C1 segment of cervical spinal cord (tissue), 14 donors: ENCODE measurements at places on chromosomes 1 and 21.
A peak's percentile ranks its signal among the peaks of the same experiment; 100 is the strongest.

GRCh38 chr1:211135342-211135950 is 1.5 kb upstream of the KCNH1 start:
- DNase-seq, result no peak

GRCh38 chr21:32372755-32373154 is 20.1 kb downstream of the URB1 start:
- DNase-seq, result no peak

DNA sequence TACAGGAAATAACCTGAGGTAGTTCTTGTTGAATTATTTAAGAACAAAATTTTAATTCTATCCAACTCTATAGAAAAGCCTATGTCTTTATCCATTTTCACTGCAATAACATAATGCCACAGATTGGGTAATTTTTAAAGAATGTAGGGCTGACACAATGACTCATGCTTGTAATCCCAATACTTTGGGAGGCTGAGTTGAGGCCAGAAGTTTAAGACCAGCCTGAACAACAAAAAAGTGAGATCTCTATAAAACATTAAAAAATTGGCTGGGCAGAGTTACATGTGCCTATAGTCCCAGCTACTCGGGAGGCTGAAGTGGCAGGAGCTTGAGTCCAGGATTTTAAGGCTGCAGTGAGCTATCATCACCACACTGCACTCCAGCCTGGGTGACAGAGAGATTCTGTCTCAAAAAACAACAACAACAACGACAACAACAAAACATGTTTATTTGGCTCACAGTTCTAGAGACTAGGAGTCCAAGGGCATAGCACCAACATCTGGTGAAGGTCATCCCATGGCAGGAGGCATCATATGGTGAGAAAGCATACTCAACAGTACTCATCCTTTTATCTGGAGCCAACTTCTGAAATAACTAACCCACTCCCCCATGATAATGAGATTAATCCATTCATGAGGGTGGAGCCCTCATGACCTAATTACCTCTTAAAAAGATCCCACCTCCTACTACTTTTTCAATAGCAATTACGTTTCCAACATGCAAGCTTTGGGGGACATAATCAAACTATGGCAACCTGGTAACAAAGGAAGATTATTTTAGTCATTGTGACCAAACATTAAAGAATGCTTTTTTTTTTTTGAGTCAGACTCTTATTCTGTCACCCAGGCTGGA is 59.6 kb downstream of the ABL2 start:
- no peak for DNase-seq

GRCh38 chr1:231976231-231976630 is 349.6 kb downstream of the DISC1 start:
- DNase-seq, result no peak

GRCh38 chr1:197268012-197268411 is at the start of gene CRB1:
Gene CRB1, plus strand, starts transcription at chr1:197268252. Its CDS starts 161 bp downstream, at chr1:197268413.
- peak; percentile 3 for DNase-seq

- no peak for DNase-seq
Observed at GRCh38 chr1:7331926-7332535, 439.1 kb upstream of the VAMP3 start.

GRCh38 chr1:119046785-119047438 is 58.8 kb upstream of the TBX15 start:
- DNase-seq, result no peak

DNA sequence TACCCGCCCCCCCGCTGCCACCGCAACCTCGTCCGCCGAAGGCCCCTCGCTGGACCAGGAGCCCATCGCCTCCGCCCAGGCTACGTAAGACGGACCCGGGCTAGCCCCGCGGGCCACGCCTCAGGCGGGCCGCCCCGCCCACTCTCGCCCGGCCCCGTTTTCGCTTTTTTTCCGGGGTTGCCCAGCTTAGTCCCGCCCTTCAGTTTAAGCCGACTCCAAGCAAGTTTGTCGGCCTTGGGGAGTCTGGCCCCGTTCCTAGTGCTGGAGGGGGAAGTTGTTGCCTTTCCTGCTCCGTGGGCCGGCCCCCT is 3.0 kb downstream of the RUSC1 start:
- no peak for DNase-seq

- DNase-seq, result no peak
Observed at GRCh38 chr1:172781513-172782140, 122.7 kb downstream of the FASLG start.

DNA sequence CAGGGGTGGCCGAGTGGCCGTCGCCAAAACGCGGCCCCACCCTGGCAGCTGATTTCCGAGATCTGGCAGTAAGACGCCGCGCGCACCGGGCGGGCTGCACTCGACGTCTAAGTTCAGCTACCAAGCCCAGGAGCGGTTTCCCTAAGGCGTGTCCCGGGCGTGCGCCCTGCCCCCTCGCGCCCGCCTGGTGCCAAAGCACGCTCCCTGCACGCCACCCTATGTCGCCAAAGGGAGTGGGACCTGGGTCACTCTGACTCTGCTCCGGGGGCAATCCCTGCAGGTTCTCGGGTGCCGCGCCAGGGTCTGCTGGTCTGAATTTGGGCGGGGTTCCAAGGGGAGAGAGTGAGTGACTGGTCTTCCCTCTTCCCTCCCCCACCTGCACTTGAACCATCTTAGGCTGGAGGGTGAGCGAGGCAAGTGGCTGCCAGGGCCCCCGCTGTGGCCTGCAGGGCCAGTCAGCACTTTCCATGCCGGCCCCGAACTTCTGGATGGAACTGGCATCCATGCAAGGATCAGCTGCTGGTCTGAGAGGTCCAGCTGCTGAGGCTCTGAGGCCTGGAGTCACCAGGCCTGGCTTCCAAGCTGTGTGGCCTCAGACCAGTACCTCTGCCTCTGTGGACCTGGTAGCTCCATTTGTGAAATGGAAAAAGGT is at the start of gene LRRC38:
Gene LRRC38, minus strand, starts transcription at position 109 of the 652 bp plus-strand sequence. CDS start 410 bp downstream, outside the sequence.
- DNase-seq, result no peak

- no peak for DNase-seq
Observed at GRCh38 chr21:41358193-41359166, 3.3 kb upstream of the MX2 start.

- no peak for DNase-seq
Observed at GRCh38 chr1:226475142-226475511, 67.2 kb upstream of the PARP1 start.

GRCh38 chr1:153032677-153033308 is 1.8 kb downstream of the SPRR1B start:
- no peak for DNase-seq

GRCh38 chr1:244218220-244218619 is 167.1 kb downstream of the ZBTB18 start:
- DNase-seq, result peak; percentile 51

DNA sequence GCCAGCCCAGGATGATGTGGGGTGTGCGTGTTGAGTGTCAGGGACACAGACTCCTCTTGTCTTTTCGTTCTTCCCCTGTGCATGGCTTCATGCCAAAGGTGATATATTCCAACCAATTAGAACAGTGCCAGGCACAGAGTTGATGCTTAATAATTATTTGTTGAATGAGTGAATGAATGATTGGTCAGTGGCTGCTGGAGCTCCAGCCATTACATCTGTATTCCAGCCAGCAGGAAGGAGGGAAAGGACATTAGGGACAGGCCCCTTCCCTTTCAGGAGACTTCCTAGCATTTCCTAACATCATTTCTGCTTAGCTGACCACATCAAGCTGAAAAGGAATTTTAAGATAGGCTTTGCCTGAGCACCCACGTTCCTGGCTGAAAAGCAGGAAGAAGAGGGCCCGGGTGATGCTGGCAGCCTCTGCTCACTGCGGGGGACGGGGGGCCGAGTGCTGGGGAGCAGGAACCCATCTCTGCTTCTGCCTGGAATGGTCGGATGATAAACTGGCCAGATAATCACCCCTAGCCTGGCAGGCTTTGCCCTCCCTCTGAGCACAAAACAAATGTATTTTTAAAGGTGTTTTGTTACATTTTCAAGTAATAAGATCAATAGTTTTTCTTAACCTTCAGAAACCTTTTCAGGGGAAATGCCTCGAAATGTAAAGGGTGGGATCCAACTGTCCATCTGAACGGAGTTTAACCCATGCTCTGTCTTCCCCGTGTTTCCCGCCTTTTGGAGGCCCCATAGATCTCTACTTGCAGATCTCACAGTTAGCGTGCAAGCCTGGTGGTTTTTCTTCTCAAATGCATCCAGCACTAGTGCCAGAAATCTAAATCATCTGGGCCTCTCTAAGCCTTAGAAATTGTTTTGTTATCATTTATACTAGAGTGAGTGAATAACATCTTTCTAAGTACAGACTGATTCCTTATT is 39.0 kb downstream of the SLC37A1 start:
- no peak for DNase-seq

DNA sequence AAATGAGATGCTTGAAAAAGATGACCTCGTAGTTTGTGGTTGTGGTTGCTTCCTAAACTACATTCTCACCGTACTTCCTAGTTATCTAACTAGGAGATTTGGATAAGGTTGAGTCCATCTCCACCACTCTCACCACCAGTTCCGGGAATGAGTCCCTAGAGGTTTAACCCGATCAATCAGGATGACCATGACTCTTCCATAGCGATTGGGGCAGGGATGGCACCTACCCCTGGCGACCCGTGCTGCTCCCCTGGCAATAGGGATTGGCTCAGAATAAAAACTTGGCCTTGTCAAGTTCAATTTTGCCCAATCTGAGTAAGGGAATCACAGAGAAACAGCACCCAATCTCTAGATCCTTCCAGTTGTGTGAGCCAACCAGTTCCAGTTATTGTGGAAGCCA is 2.7 kb upstream of the MIS18A start:
- no peak for DNase-seq

DNA sequence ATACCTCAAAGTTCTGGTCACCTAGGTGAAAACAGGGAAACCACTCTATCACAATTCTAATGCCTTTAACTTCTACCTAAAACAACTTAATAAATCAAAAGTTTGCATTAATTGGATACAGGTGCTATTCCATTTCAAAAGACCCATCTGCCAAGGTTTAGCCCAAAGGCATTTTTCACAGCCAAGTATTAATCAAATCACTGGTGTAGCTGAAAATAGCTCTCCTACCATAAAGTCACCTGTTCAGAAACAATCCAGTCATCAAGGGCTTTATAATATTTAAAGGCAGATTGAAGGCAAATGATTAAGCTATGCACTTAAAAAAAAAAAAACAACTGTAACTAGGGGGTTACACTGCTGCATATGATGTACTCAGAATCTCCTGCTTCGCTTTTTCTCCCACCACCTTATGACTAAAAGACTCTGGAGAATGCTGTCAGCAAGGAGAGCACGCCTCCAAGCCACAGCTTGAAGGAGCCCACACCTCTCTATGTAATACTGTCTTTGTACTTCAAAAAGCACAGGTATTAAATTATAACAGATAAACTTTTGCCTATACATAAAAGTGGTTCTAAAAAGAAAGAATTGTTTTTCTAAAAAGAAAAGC is 20.5 kb downstream of the KIAA0319L start:
- DNase-seq, result no peak

- DNase-seq, result no peak
Observed at GRCh38 chr1:226711976-226712741, 26.9 kb downstream of the ITPKB start.

DNA sequence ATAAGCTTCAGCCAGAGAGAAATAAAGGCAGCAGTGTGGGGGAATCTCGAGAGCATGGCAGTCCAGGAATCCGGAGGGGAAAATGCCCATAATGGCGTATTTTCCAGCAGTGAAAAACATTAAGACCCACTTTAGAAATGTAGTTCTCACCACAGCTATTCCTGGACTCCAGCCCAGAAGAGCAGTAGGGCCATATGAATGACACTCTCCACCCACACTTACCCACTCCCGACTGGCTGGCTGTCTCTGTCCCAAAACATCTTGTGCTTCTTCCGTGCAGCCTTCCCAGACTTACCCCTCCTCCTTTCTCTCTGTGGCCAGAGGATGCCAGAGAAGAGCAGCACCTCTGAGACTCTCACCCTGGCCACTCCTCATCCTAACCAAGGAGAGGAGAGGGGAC is 56.4 kb downstream of the TRABD2B start:
- DNase-seq, result no peak

- DNase-seq, result no peak
Observed at GRCh38 chr1:203169770-203170520, 5.7 kb downstream of the MYBPH start.

GRCh38 chr1:162500805-162501204 is 3.2 kb downstream of the UHMK1 start:
- no peak for DNase-seq

DNA sequence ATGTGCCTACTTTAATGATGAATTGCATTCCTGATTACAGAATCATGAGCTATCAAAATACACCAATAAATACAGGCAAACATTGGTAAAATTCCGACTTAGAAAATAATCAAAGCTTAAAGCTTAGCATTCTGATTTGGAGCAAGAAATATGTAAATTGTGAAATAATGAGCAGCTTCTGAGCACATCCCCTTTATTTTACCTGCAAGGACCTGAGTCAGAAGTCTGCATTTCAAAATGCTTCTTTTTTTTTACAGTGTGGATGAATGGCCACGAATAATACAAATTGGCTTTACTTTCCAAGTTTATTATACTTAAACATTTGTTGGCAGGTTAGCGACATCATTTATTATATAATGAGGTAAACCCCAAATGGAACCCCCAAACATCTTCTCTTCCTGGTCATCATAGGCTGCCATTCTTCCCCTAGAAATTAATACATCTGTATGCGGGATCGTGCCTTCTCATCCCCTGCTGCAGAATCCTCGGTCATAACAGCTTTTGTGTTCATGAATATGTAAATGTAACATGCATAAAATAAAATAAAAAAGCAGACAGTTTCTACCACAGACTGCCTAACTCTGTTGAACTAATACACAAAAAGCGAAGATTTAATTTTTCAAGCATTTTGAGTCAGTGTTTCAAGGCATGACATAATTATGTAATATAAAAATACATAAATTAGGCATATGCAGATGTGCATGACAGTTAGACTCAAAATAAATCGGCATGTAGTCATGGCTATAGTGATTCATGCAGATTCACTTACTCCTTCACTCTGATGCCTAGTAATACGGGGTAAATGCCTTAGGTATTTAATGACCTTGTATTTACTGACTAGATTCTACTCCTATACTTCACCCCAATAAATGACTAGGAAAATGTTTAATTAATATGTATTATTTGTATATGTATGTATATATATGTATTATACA is 339.7 kb downstream of the USP25 start:
- DNase-seq, result no peak

GRCh38 chr1:44642925-44643324 is 31.4 kb downstream of the TMEM53 start:
- DNase-seq, result no peak

GRCh38 chr1:167409183-167409582 is 109.1 kb downstream of the CD247 start:
- no peak for DNase-seq

DNA sequence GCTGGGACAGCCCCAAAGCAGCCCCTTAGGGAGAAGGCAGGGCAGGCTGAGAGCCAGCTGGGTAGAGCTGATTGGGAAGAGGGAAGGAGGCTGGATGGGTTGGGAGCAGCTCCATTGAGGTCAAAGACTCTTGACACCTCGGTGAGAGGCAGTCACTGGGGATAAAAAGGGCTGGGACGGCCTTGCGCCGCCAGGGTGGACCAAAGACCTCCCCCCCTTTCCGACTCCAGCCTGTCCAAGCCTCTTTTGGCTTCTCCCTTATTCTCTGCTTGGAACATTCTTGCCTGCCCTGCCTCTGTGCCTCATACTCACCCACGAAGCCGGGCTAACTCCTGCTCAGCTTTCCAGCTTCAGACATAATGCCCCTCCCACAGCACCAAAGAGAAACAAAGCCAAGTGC is 51.1 kb downstream of the LRRC38 start:
- DNase-seq, result no peak

DNA sequence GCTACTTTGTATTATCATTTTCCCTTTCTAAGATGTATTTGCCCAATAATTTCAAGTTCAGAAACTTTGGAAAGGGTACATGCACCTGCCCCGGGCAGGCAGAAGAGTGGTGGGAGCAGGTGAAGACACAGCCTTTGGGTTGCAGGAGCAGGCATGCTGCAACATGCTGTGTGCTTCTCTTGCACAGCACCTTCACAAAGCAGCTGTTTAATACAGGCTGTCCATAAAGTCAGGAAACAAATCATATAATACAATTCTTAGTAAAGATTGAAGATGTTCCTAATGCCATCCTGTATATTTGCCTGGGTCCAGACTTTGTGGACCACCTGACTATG is 182.9 kb downstream of the ZNF281 start:
- DNase-seq, result no peak
